Fibroblast of lung (primary cell): ENCODE measurements at places on chromosomes 7 and 10. TPM values are rescaled to one million over a fixed set of nuclear protein-coding genes. Genes with fewer than 3 reads are reported as not detected.

The FFAR4 gene
- total RNA-seq: not detected in 2 replicates

The STEAP4 gene
- 0.26 and 0.99 TPM in 2 replicates for total RNA-seq

The IRF5 gene
- total RNA-seq: 0.33 TPM in 1 of 2 replicates, not detected in the other

DNA sequence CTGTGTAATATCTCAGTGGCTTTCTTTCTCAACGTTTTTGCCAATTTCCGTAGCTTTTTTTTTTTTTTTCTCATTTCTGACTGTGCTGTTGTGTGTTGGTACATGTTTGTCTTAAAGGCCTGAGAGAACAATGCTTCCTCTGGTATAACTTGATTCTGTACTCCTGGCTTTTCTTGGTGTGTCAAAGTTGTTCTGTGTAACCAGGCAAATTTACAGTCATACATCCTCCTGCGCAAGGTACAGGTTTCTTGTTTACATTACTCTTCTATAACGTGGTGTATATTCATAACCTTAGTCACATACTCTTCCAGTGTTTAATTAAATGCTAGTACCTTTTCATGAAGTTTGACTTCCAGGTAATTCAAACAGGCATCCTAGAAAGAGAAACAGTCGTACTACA, 8.3 kb upstream of the ARHGAP12 start:
- H3K27me3 ChIP-seq: no peaks in the 10 kb centered on the region
- no peak overlapping the region for H3K27ac ChIP-seq
- peaks cover 8% of the 10 kb centered on the region for H3K4me1 ChIP-seq
- no peak for DNase-seq
- no peak overlapping the region for H3K4me3 ChIP-seq

- H3K27me3 ChIP-seq: no peaks in the 10 kb centered on the region
- H3K36me3 ChIP-seq: no peaks in the 10 kb centered on the region
- no peak overlapping the region for H3K27ac ChIP-seq
- no peaks in the 10 kb centered on the region for H3K4me1 ChIP-seq
- no peak for DNase-seq
These were observed 67.3 kb downstream of the PTN start for GRCh38 chr7:137276189-137276588.

- no peak for DNase-seq
- no peaks in the 10 kb centered on the region for H3K27me3 ChIP-seq
- no peaks in the 10 kb centered on the region for H3K4me1 ChIP-seq
These were observed 300.0 kb upstream of the FZD8 start for GRCh38 chr10:35942057-35942456.

- H3K4me3 ChIP-seq: no peak overlapping the region
- H3K4me1 ChIP-seq: no peaks in the 10 kb centered on the region
- no peaks in the 10 kb centered on the region for H3K36me3 ChIP-seq
- DNase-seq: no peak
These were observed 14.6 kb upstream of the VAX1 start for GRCh38 chr10:117152668-117153067.
